ENCODE measurements at places on chromosomes 3 and 15.

DNA sequence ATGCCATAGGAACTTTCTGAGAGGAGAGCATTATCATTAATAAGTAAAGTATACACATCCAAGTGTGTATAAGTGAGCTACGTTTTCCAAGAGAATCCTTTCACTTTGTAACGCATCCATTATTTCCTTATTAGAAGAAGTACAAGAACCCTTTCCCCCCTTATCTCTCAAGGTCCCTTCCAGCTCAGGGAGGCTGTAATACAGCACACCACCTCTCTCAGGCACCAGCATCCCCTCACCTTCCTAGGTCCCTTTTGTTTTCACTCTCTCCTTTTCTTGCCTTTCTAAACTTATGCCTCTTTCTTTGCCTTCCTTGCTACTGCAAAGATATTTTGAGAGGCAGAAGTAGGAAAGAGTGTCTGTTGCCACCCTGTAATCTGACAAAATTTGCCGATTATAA is 446.0 kb downstream of the GRM7 start:
- no peak for DNase-seq

GRCh38 chr15:80526556-80527340 is 122.6 kb downstream of the ARNT2 start:
- DNase-seq: no peak

DNA sequence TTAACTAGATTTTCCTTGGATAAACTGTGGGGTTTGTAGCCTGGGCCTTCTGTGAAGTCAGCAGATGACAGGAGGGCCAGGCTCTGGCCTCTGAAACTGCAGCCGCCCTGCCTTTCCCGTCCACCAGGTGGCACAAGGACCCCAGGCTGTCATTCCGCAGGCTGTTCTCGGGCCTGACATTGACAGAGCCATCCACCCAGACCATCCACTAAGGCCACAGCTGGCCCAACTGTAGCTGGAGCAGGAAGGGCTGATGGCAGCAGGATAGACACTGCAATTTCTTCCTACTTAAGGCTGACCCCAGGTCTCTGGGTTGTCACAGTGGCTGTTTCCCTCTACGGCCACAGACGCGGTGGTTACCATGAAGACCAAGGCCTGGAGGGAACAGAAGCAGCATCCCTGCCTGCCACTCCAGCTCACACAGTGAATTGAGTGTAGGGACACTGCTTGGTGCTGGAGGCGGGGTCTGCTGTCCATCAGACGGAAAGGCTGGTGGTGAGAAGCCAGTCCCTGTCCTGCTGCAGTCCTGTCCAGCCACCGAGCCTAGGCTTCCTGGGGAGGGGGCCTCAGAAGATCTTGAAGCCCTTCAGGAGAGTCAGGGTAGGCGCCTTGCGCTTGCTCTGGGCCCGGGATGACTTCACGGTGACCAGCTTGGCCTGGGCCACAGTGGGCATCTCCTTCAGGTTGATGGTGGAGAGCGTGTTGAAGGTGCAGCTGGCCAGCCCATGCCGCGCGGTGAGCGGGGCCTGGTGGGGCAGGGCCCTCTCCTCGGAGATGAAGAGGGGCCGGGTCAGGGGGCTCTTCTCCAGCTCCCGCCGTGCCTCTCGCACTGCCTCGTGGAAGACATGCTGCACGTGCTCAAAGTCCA is 9.4 kb downstream of the SLC51B start:
- DNase-seq: peak; percentile 58

DNA sequence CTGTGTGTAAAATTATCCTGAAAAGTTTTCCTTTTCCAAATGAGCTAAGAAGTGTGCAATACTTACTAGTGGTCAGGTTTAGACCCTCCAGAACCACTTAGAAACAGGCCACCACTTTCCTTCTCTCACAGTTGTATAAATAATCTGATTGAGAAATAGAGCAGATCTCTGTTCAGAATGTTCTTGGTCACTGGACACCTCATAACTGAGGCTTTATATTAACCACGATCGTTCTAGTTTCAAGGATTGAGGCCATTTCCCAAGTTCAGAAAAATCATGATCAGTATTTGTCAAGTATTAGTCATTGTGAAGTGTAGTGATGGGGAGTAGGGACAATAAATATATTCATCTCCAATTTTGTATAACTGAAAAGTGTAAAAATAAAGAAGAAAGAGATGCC is 1.0 kb upstream of the MAP3K13 start:
- DNase-seq: no peak

- no peak for DNase-seq
Observed at GRCh38 chr3:192090586-192090985, 629.6 kb downstream of the PYDC2 start.

GRCh38 chr15:72193836-72194396 is 3.7 kb downstream of the GRAMD2A start:
- DNase-seq: no peak

DNA sequence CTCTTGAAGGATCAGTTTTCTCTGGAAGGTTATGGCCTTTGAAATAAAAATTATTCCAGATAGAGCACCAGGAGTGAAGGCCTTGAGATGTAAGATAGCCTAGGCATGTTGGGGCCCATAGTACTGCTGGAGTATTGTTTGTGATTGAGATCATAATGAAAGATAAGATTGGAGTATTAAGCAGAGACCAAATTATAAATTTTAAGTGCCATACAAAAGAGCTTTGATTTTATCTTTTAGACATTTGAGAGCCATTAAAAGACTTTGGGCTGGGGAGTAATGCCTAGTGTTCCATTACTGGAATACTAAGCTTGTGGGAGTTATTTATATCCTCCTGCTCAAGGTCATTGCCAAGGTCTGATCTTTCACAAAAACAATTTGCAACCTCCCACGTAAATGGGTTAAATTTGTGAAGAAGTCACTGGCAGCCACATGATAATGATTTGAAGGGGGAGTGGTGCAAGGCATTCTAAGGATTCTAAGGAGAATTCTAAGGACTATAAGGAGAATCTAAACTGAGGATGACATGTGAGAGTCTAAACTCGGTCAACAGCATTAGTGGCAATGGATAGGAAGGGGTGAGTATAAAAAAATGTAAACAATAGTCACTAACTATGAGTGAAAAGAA is 12.8 kb downstream of the ELL3 start:
- DNase-seq: no peak

GRCh38 chr15:91688811-91689210 is 164.7 kb upstream of the SLCO3A1 start:
- DNase-seq: no peak

DNA sequence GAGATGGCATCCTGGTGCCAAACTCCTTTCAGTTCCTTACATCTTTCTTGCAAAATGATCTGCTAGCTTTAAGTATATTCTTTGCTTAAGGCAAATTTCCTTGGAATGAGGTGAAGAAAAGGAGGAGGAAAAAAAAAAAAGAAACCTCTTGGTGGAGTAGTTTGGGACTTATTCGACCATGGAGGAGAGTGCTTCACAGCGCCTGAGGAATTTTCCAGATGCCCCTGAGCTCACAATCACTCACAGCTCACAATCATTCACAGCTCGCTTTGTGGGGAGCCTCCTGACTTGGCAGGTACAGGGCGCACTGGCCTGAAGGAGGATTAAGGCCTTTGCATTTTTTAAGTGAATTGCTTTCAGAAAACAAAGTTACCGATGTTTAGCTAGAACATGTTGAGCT is 53.9 kb downstream of the BOC start:
- no peak for DNase-seq

DNA sequence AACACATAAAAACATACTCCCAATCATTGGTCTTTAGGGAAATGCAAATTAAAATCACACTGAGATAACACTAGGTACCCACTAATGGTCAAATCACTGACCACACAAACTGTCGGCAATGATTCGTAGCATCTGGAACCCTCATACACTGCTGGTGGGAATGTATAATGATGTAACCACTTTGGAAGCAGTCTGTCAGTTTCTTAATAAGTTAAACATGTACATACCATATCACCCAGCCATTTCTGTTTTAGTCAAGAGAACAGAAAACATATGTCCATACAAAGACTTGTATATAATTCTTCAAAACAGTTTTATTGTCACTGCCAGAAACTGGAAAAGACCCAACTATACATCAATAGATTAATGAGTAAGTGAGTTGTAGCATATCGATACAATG is 63.3 kb upstream of the LRRC3B start:
- no peak for DNase-seq
